Endodermal cell (in vitro differentiated cells): ENCODE measurements at places on chromosomes 5 and 9. TPM values are rescaled to one million over a fixed set of nuclear protein-coding genes. Genes with fewer than 3 reads are reported as not detected.

DNA sequence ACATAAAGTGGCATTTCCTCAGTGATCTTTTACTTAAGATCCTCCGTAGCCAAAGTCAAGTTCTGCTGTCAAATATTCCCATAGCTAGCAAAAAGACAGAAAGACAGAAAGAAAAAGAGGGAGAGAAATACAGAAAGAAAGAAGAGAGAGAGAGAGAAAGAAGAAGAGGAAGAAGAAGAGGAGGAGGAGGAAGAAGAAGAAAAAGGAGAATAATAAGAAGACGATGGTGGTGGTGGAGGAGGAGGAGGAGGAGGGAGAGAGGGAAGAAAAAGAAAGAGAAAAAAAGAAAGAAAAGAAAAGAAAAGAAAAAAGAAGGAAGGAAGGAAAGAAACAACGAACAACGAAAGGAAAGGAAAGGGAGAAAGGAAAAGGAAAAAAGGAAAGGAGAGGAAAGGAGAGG, 54.1 kb downstream of the FAT2 start:
- no peak for DNase-seq

DNA sequence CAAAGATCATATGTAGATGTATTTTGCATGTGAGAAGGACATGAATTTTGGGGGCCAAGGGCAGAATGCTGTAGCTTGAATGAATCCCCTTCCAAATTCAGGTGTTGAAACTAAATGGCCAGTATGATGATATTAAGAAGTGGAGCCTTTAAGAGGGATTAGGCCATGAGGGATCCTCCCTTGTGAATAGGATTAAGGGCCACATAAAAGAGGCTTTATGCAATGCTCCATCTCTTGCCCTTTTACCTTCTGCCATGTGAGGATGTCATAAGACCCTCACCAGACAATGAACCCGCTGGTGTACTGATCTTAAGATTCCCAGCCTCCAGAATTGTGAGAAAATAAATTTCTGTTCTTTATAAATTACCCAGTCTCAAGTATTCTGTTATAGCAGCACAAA, 206.1 kb downstream of the YTHDC2 start:
- DNase-seq, result no peak

DNA sequence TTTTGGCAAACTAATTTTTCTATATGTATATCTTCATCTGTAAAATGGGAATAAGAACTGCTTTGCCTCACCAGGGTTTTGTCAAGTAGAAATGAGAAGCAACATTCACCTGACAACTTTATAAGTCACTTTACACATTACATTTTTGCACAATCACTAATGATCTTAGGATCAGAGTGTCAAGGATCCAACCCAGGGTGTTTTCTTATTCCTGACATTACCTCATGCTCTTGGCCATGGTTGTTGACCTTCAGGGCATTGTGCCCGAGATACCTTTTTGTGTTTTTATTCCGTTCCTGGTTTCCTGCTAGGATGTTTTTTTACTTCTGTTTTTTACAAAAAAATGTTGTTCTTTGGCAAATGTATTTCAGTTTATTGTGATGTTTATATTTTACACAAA, 22.2 kb upstream of the RASA1 start:
- no peak for DNase-seq

- DNase-seq, result peak; percentile 58
Observed at GRCh38 chr5:80934751-80935150, 25.4 kb upstream of the RASGRF2 start.

- no peak for DNase-seq
Observed at GRCh38 chr5:1552521-1553255, 28.9 kb upstream of the LPCAT1 start.

DNA sequence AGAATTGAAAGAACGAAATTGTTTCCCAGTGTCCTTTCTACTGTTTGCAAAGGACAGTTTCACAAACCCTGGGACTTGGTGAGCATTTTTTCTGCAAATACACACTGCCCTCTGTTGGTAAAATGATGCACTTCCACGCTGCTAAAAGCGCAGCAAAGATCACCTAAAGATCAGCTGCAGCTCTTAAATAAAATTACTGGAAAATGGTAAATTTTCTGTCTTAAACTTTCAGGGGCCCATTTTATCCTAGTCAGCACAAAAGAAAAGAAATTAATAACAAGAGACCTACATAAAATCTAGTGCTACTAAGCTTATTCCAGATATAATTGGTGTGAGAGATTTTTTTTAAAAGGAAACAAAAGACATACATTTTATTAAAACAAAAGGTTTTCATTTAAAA, 566.0 kb downstream of the CAAP1 start:
- peak; percentile 81 for DNase-seq

- peak; percentile 91 for DNase-seq
Observed at GRCh38 chr5:71719063-71719964, at the start of gene CARTPT. Gene CARTPT (plus strand): TSS chr5:71719275. CDS start chr5:71719294, 19 bp downstream.

The TMEM161B gene
- total RNA-seq, result 15.8 to 18.6 TPM (median 18.2 TPM) in 3 replicates

The GNE gene
- total RNA-seq, result 6.5 and 7.0 TPM in 2 replicates

- DNase-seq, result no peak
Observed at GRCh38 chr9:33476503-33476902, 2.8 kb upstream of the NOL6 start.

GRCh38 chr9:135887585-135888050, 19.7 kb downstream of the CAMSAP1 start:
- peak; percentile 87 for DNase-seq

The SOWAHA gene
- 0.12 TPM in 1 of 3 replicates, not detected in the others for total RNA-seq

DNA sequence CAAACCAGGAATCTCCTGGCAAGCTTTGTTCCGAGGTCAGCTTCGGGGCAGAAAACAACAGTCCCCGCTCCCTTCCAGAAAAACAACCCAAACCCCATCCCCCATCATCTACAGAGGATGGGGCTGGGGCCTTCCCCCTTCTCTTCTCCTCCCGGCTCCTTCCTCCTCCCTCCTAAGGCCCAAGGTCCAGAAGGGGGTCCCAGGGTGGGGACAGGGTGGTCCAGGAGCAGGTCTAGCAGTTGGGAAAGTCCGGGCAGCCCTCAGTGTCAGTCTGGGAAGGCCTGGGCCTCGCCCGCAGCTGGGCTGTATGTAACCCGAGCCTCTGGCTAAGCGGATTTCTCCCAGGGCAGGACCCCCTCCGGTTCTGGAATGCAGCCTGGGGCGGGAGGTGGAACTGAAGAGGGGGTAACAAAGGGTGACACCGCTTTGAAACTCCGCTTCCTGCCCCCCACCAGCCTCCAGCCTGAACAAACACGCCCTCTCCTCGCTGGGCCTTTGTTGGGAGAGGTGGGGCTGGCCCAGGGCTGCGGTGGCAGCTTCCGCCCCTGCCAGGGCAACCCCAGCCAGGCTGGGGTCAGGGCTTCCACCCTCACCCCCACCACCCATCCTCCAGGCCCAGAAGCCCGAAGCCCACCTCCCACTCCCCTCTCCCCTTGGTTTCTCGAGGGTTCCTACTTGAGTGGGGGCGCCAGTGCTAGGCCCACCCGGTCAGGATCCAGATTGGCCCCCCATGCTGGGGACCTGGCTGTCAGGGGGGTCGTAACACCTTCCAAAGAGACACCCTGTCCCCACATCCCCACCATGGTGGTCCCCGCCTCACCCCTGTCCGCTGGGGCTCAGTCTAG, 63.5 kb downstream of the C9orf50 start:
- DNase-seq, result peak; percentile 99

The COL23A1 gene
- total RNA-seq, result 50.2 to 61.6 TPM (median 52.1 TPM) in 3 replicates

- DNase-seq, result no peak
Observed at GRCh38 chr5:1771149-1772065, 28.2 kb downstream of the MRPL36 start.

The GRM6 gene
- not detected in 2 replicates for total RNA-seq

DNA sequence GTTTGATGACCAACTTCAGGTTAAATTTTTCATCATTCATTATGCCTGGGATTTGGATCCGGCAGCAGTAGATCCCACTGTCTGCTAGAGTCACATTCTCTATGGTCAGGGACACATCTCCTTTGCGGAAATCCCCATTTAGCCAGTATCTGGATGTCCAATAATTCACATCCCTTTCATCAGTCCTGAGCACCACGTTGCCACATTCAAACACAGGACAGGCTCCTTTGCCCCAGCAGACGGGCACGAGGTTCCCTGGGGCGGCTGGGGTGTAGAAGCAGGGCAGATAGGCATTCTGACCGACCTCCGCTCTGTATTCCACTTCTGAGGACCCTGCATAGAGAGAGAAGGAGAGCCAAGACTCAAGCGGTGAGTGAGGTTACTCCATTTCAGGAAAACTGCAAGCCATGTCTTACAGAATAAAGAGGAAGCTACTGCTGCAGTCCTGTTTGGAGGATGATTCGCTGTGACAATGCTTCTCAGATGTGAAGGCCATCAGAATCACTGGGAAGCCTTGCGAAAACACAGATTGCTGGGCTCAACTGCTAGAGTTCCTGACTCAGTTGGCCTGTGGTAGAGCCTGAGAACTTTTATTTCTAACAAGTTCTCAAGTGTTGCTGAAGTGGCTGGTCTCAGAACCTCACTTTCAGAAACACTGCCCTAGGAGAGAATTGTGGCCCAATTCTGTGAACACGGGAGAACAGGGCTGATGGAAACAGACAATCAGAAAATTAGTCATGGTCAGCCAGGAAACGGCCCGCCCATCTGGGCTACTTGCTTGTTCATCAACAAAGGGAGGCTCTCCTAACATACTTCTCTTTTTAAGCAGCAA, 2.0 kb downstream of the HAVCR2 start:
- no peak for DNase-seq

- DNase-seq, result no peak
Observed at GRCh38 chr9:68585034-68585761, 44.5 kb upstream of the TMEM252 start.

- peak; percentile 33 for DNase-seq
Observed at GRCh38 chr5:1926471-1927341, 44.0 kb upstream of the IRX4 start.

- peak; percentile 85 for DNase-seq
Observed at GRCh38 chr5:168339109-168339771, 47.8 kb downstream of the WWC1 start.

DNA sequence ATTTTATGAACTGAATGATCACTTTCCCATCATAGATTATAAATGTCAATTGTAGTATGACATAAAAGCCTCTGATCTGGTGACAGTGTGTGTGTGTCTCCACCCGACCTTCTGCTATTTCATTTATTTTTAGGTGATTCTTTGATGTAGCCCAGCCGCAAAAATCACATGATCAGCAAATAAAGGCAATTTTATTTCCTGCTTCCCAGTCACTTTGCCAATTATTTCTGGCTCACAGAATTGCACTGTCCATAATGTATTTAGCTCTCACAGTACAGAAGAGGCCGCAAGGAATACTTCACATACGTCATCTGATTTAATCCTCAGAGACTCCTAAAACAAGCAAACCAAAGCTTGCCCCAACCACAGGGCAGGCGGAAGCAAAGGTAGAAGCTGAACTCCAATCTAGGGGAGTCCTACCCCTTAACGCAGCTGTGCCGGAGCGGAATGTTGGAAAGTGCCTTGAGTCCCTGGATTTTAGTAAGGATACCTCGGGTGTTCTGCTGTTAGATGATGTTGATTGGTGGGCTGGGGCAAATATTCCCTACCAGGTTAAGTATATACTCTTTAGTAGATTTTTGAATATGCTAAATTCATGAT, 384.0 kb upstream of the IRX4 start:
- peak; percentile 13 for DNase-seq

DNA sequence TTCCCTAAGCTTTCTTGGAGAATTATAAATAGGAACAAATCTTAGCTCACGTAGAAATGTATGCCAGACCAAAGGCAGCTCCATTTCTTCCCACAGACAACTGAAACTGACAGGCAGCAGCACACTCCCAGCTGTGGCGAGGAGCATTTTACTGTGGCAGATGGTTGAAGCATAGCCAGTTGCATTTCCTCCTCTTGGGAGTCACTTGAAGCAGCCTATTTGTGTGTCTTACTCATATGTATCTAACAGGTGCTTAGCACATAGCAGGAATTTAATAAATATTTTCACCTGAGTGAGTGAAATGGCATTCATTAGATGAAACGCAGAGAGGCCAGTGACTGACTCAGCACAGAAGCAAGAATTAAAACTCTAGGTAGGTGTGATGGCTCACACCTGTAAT, 12.3 kb upstream of the MTMR12 start:
- DNase-seq, result no peak

GRCh38 chr5:33275921-33276627, 164.7 kb upstream of the TARS1 start:
- DNase-seq, result no peak

The BASP1 gene
- 63.0 and 68.7 TPM in 2 replicates for total RNA-seq

GRCh38 chr9:21381448-21382339, 3.5 kb downstream of the IFNA2 start:
- peak; percentile 80 for DNase-seq

DNA sequence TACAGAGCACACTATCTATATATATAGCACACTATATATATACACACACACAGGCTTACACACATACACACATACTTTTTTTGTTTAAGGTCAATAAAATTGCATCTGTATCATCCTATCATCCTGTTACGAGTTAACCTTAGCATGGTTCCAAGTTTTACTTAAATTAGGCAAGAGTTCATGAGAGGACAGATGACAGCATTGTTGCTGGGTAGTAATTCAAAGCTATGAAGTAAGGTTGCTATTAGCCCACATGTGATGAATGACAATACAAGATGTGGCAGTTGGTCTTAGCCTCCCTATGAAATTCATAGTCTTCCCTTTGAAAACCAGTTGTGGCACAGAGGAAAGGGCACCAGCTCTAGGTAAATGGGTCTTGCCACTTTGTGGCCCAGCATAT, 438.1 kb downstream of the ACTL7B start:
- no peak for DNase-seq

GRCh38 chr9:33129886-33130881, 37.0 kb downstream of the B4GALT1 start:
- DNase-seq, result no peak

The THBS4 gene
- 38.3 to 54.1 TPM (median 50.5 TPM) in 3 replicates for total RNA-seq

DNA sequence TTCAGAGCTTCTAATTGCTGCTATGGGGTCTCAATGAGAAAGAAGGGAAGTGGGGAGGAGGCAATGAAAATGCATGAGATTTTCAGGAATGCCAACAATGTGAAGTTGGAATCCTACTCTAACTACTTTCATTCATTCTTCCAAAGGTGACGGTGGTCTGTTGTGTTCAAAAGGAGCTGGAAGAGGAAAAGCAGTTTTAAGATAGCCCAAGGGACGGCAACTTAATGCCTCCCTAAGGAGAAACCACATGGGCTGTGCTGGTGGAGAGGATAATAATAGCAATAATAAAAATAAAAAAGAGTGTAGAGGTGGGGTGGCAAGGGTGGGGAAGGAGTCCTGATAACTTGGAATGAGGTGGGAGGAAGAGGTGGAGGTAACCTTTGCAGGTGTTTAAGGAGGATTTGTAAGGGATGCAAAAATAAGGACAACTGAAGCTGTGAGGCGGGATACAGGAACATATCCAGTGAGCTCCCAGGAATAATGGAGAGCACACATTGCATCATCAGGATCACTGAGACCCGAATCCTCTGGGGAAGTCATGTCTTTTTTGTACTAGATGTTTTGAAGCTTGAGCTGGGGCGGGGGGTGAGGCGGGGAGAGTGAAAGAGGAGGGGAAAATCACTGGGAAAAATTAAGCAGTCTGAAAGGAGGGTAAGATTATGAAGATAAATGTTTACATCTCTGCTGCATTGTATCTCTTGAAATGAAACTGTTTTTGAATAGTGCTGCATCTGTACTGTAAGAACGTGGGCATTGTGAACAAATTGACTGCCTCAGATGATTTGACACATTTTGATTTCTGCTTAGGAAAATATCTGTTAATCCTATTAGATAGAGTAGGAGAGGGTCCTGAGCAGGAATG, 120.1 kb upstream of the TMEM161B start:
- peak; percentile 70 for DNase-seq

The RANBP17 gene
- 20.6 to 31.0 TPM (median 26.6 TPM) in 3 replicates for total RNA-seq
